HepG2 (cell line): ENCODE measurements at places on chromosomes 6 and 20. TPM values are rescaled to one million over a fixed set of nuclear protein-coding genes. Genes with fewer than 3 reads are reported as not detected.

DNA sequence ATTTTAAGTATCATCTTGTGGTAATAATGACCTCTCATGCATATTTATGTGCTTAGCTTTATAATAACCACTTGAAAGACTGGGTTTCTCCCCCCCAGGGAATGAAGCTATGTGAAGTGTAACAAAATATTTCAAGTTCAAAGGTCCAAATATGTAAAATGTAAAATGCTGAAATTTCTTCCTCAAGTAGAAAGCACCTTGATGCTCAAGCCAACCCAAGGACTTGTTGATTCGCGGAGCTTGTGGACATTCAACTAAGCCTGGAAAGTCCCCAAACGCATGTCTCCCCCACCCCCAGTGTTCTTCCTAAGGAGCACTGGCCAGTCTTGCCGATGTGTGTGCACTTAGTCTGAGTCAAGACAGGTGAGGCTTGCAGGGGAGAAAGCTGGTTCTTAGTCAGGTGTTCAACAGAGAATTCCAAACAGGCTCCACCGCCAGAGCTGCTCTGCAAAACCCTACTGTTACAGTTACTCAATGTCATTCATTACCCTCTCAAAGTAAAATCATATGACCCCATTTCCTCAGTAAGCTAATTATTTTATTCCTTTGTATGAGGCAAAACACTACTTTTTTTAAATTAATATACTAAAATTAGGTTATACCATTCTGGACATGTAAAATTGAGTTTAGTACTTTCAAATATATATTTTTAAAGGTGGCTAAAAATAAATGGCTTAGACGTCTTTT is 46.9 kb upstream of the QKI start:
- no peak overlapping the region for H3K4me3 ChIP-seq
- peaks cover 48% of the 10 kb centered on the region; the same call in 2 of the 3 replicates for H3K27me3 ChIP-seq
- no peak for DNase-seq
- H3K27ac ChIP-seq, result no peak overlapping the region
- 0 out of 2 replicates have a peak, but pooled peaks cover under 1% of the 10 kb centered on the region for H3K4me1 ChIP-seq

DNA sequence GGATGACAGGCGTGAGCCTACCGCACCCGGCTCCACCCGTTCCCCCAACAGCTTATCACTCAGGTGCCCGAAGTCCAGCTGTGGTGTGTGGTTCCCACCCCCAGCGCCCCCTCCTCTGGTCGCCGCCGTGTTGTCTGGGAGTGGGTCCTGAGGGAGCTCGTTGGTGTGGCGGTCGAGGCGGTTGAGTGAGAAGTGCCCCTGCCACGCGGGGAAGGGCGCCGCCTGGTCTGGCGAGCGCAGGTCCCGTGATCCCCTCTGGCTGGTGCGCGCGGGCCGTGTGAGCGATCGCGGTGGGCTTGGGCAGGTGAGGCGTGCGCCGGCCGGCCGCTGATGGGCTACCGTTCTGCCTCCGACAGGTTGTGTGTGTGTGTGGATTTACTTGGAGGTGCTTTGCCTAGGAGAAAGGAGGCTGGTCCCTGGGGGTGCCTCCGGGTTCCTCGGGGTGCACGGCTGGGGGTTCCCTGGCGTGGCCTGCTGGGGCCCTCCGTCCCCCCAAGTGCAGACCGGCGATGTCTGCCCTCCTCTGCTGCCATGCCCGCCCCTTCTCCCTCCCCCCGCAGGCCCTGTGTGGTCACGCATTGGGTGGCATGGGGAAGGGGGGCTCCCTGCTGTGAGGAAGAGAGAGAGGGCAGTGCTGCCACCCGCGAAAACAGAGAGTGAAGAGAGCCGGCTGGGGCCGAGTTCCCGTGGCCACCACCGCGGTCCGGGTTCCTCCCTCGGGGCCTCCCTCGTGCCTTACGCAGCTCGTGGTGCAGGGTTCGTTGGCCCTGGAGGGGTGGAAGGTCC is 336.0 kb upstream of the DEFB115 start:
- H3K4me3 ChIP-seq, result no peak overlapping the region
- no peaks in the 10 kb centered on the region for H3K27me3 ChIP-seq
- DNase-seq, result no peak

The SIRPD gene
- not detected in 2 replicates for polyA plus RNA-seq

DNA sequence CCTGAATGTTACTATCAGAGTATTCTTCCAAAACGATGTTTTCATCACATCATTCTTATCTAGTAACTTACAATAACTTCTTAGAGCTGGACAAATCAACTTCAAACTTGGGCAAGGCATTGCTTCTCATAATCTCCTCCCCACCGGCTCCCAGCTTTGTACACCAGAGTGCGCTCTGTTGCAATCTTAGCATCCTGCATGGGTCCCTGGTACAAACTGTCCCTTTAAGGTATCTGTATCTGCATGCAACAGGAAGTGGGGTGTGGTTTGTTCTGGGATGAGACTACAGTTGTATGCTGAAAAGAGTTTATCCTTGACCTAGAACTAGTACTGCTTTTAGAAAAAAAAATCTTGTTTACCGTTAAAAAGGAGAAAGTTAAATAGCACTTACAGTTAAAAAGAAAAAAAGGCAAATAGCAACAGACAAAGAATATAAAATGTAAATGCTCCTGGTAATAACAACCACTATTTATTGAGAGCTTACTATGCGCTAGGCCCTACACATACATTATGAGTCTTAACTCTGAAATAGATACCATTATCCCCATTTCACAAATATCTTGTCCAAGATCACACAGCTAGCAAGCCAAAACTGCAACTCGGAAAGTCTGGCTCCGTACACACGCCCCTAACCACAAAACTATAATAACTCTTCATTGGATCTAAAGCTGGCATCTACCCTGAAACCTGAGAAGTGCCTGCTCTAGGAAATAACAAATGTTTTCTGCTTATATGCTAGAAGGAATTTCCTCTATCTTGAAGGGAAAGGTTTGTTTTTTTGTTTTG is 9.8 kb upstream of the HECA start:
- no peak overlapping the region for H3K27ac ChIP-seq
- peak; percentile 61 for DNase-seq
- no peaks in the 10 kb centered on the region for H3K4me1 ChIP-seq
- peaks cover 3% of the 10 kb centered on the region; the same call in 1 of the 3 replicates for H3K27me3 ChIP-seq
- H3K4me3 ChIP-seq, result no peak overlapping the region

The SLC22A7 gene
- polyA plus RNA-seq, result 5.3 and 12.3 TPM in 2 replicates

- no peaks in the 10 kb centered on the region for H3K4me1 ChIP-seq
- no peaks in the 10 kb centered on the region for H3K36me3 ChIP-seq
- H3K27me3 ChIP-seq, result no peaks in the 10 kb centered on the region
Measured at GRCh38 chr6:18087396-18088165, 34.9 kb downstream of the NHLRC1 start.

GRCh38 chr20:36777167-36777566 is 3.6 kb upstream of the DSN1 start:
- H3K27ac ChIP-seq, result no peak overlapping the region
- H3K36me3 ChIP-seq, result no peaks in the 10 kb centered on the region
- no peak overlapping the region for H3K4me3 ChIP-seq
- DNase-seq, result no peak
- peaks cover 32% of the 10 kb centered on the region for H3K4me1 ChIP-seq
- H3K27me3 ChIP-seq, result no peaks in the 10 kb centered on the region; the same call in 2 of the 3 replicates

GRCh38 chr6:14217728-14218518 is 100.4 kb downstream of the CD83 start:
- DNase-seq, result peak; percentile 14
- peaks cover 21% of the 10 kb centered on the region; the same call in 2 of the 3 replicates for H3K27me3 ChIP-seq
- H3K27ac ChIP-seq, result no peak overlapping the region
- H3K4me3 ChIP-seq, result no peak overlapping the region
- H3K36me3 ChIP-seq, result no peaks in the 10 kb centered on the region

DNA sequence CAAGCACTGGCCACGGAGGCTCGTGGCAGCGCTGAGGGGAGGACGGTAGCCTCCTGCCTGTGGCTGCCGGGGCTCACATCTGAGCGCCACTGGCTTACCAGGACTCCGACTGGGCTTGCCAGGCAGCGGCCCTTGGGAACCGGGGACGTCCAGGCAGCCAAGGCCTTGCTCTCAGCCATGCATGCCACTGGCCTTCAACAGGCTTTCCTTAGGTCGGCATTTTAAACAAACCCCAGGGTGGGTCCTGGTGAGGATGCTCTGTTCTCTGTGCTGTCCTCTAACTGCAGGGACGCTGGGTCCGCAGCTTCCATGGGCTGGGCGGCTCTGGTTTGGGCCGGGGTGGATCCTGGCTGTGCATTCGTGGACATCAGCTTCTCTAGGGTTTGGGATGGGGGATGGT is 59.1 kb upstream of the BHLHE23 start:
- peaks cover 21% of the 10 kb centered on the region for H3K27me3 ChIP-seq
- no peak overlapping the region for H3K4me3 ChIP-seq
- H3K4me1 ChIP-seq, result peaks cover 11% of the 10 kb centered on the region
- H3K36me3 ChIP-seq, result no peaks in the 10 kb centered on the region
- DNase-seq, result no peak
- H3K27ac ChIP-seq, result no peak overlapping the region

GRCh38 chr6:42340511-42340910 is 111.2 kb downstream of the TRERF1 start:
- DNase-seq, result no peak
- no peak overlapping the region for H3K4me3 ChIP-seq
- H3K4me1 ChIP-seq, result no peaks in the 10 kb centered on the region
- H3K27me3 ChIP-seq, result peaks cover 24% of the 10 kb centered on the region
- no peak overlapping the region for H3K27ac ChIP-seq

DNA sequence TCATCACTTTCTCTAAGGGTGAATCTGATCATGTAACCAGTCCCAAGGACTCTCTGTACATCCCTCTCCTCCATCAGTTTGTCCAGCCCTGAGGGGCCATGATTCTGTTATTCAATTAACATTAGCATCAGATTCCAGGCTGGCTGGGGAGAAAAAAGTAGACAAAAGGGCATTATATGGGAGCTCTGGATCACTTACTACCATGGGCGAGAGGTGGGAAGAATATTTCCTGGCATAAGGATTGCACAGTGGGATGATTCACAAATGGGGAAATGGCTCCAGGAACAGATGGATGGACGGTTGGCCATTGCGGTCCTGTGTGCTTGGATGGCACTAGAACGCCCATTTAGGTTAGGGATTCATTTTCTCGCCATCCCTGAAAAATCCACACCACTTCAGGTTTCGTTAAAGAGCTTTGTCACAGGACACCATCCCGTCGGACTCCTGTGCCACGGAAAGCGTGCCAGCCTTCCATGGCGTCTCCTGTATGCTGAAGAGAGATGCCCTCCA is 112.6 kb downstream of the THBS2 start:
- H3K27ac ChIP-seq, result no peak overlapping the region
- DNase-seq, result no peak
- H3K4me3 ChIP-seq, result no peak overlapping the region
- H3K36me3 ChIP-seq, result no peaks in the 10 kb centered on the region
- peaks cover 52% of the 10 kb centered on the region for H3K27me3 ChIP-seq
- no peaks in the 10 kb centered on the region for H3K4me1 ChIP-seq

- H3K27ac ChIP-seq, result no peak overlapping the region
- no peaks in the 10 kb centered on the region for H3K36me3 ChIP-seq
- no peaks in the 10 kb centered on the region for H3K27me3 ChIP-seq
- H3K4me1 ChIP-seq, result peaks cover 5% of the 10 kb centered on the region; the same call in 1 of the 2 replicates
- no peak for DNase-seq
Measured at GRCh38 chr6:24445704-24446103, 43.0 kb downstream of the MRS2 start.

DNA sequence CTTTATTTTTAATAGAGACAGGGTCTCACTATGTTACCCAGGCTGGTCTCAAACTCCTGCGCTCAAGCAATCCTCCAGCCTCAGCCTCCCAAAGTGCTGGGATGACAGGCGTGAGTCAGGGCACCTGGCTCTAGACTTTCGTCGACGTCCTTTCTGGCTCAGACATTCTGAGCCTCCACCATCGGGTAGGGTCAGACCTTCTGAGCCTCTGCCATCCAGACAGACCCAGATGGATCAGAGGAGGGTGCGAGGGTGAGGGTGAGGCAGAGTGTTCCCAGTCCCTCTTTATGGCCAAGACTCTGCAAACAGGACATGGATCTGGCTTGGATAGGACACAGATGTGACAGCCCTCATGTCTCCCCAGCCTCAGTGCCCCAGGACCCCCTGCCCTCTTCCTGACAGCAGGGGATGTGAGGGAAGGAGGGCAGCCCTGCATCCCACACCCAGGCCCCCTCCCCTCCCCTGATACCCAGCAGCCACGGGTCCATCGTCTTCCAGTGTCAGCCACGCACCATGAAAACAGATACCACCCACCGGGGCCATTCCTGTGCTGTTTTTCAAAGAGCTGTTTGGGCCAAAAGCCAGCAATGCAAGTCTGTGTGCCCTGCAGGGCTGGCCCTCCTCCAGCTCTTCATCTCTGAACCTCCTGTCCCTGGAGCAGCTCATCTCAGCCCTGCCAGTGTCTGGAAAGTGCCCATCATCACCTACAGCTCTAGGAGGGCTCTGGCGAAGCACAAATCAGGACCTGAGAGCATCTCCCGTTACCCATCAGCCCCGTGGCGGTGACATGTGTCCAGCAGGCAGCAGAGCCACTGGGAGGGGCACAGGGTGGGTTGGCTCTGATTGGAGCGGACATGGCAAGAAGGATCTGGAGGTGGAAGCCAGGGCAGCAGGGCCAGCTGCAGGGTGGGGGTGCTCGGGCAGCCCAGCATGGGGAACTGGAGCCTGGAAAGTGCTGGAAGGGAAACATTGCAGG is 208.4 kb downstream of the PREX1 start:
- no peak overlapping the region for H3K27ac ChIP-seq
- peaks cover 13% of the 10 kb centered on the region; the same call in 1 of the 2 replicates for H3K27me3 ChIP-seq
- no peaks in the 10 kb centered on the region for H3K36me3 ChIP-seq
- no peak overlapping the region for H3K4me3 ChIP-seq
- peaks cover 11% of the 10 kb centered on the region for H3K4me1 ChIP-seq

GRCh38 chr6:166589337-166589731 is 2.9 kb upstream of the RAMACL start:
- DNase-seq, result no peak
- H3K36me3 ChIP-seq, result no peaks in the 10 kb centered on the region
- no peak overlapping the region for H3K27ac ChIP-seq
- H3K27me3 ChIP-seq, result peaks cover 7% of the 10 kb centered on the region; the same call in 1 of the 2 replicates

DNA sequence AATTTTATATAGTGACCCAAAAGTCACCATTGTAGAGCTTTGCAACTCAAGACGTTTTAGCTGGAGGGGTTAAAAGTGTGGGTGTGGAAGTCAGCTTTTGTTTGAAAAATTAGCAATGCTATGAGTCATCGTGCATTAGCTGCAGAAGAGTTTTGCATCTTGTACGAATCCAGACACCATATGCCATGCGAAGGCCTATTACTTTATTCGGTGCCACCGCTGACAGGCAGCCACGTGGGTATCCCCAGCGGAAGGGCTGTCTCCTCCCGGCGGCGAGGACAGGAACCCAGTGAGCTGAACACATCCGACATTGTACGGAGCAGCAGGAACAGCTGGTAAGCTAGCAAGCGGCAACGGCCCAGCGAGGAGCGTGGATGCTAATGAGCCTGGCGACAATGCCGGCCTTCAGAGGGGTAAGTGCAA is 84.4 kb downstream of the INSM1 start:
- H3K27me3 ChIP-seq, result no peaks in the 10 kb centered on the region
- no peaks in the 10 kb centered on the region for H3K4me1 ChIP-seq
- H3K4me3 ChIP-seq, result no peak overlapping the region
- DNase-seq, result no peak

GRCh38 chr6:109009236-109009961 is 85.2 kb downstream of the SESN1 start:
- H3K27ac ChIP-seq, result peak overlapping the region; percentile 79
- DNase-seq, result peak; percentile 72
- H3K4me3 ChIP-seq, result peak overlapping the region; percentile 74
- H3K27me3 ChIP-seq, result no peaks in the 10 kb centered on the region; the same call in 1 of the 2 replicates

GRCh38 chr20:11145616-11146015 is 471.8 kb upstream of the JAG1 start:
- no peaks in the 10 kb centered on the region for H3K27me3 ChIP-seq
- H3K4me3 ChIP-seq, result no peak overlapping the region
- no peaks in the 10 kb centered on the region for H3K36me3 ChIP-seq
- DNase-seq, result no peak

GRCh38 chr20:49230561-49231133 is 11.4 kb downstream of the DDX27 start:
- no peaks in the 10 kb centered on the region for H3K27me3 ChIP-seq
- peaks cover 58% of the 10 kb centered on the region for H3K36me3 ChIP-seq
- no peak overlapping the region for H3K4me3 ChIP-seq

GRCh38 chr20:44552568-44552949 is 29.8 kb upstream of the PKIG start:
- H3K4me1 ChIP-seq, result peaks cover 27% of the 10 kb centered on the region
- no peak overlapping the region for H3K4me3 ChIP-seq
- no peaks in the 10 kb centered on the region for H3K36me3 ChIP-seq
- no peak for DNase-seq
